ENCODE measurements at places on chromosomes 12 and 14. TPM values are rescaled to one million over a fixed set of nuclear protein-coding genes. Genes with fewer than 3 reads are reported as not detected.

Gene AHNAK2
- 47.2 TPM for total RNA-seq

Gene DAZAP2
- 248 TPM for total RNA-seq

Gene FGF23
- not detected for total RNA-seq

Gene SERPINA12
- not detected for total RNA-seq

Gene ADGRD1
- not detected for total RNA-seq

Gene MIP
- total RNA-seq = 0.15 TPM

Gene ABHD12B
- total RNA-seq = not detected

Gene BICDL1
- total RNA-seq = not detected

Gene DLK1
- total RNA-seq = not detected

Gene KCNH5
- not detected for total RNA-seq

Gene RIPK3
- total RNA-seq = 2.6 TPM

Gene CEP290
- 15.8 TPM for total RNA-seq

Gene RHEBL1
- total RNA-seq = 2.3 TPM

Gene ZNF219
- 39.1 TPM for total RNA-seq

Gene CCDC196
- total RNA-seq = not detected

Gene CAPZA3
- total RNA-seq = not detected

Gene TMEM132C
- total RNA-seq = not detected

Gene UBE3B
- total RNA-seq = 68.2 TPM

Gene GLIPR1L1
- total RNA-seq = not detected

Gene SLC24A4
- 0.18 TPM for total RNA-seq

Gene RILPL1
- 29.5 TPM for total RNA-seq

Measured in glomerular endothelial cell (primary cell).